Left forelimb (tissue), 1 donor: ENCODE measurements at places on chromosomes 7 and 10.

DNA sequence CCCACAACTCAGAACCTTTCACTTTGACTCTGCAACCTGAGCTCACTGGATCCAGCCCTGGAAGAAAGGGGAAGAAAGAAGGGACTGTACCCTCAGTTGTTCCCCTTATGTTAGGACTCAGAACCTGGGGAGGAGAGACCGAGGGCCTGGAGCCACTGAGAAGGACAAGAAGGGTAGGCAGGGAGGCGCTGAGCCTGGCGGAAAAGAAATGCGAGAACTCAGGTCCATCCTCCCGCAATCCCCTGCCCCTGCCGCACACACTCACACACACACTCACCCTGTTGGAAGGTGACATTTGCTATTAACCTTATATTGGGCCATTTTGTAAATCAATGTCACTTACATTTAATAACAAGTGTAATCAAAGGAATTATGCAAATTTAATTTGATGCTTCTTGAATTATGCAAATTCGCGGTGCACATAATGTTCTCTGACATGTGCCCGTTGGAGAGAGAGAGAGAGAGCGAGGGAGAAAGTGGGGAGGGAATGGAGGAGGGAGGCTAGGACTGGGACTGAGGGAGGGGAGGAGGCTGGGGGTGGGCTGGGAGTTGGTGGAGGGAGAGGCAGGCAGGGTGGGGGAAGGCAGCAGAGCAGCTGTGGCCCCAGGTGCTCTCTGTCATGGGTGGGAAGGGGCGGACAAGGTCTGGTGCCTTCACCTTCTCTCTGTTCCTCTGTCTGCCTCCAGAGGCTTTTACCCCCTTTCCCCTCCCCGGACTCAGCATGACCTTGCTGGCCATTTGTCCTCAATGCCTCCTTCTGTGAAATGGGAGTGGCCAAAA lies 99.6 kb upstream of the PAX2 start:
- no peak for DNase-seq

DNA sequence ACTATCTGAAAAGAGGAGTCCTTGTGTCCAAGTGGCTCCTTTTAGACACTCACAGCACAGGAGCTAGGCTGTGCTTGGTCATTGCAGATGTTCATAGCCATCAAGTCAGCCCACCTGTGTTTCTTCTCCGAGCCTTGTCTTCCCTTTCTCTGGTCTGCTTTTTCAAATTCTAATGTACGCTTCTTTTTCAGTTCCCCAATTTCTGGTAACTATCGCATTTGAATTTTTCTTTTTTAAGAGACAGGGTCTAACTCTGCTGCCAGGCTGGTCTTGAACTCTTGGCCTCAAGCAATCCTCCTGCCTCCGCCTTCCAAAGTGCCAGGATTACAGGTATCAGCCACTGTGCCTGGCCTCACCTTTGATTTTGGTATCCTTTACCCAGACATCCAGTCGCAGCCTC lies 18.9 kb downstream of the APBB1IP start:
- DNase-seq = no peak

DNA sequence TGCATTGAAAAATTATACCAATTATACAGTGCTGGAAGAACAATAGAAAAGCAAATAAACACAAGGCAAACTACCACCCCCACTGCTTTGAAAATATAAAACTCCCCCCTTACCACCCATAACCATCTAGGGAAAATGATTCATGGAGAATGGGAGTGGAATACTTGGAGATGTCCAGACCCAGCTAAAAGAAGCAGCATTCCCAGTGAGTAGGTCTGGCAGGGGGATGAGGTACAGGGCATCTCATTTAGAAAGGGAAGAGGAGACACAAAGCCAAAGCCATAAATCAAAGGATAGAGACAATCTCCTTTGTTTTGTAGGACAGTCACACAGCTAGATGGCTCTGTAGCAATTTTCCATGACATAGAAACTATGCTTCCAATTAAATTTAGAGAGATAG lies 36.0 kb upstream of the DGKI start:
- no peak for DNase-seq

- no peak for DNase-seq
Measured at GRCh38 chr10:100325158-100325557, 4.9 kb downstream of the PKD2L1 start.

GRCh38 chr7:70849580-70850235 lies 282.2 kb upstream of the GALNT17 start:
- no peak for DNase-seq
